Kidney epithelial cell (primary cell): ENCODE measurements at places on chromosomes 7 and 10.

GRCh38 chr10:48970046-48970445 lies 30.4 kb upstream of the LRRC18 start:
- DNase-seq = no peak

- DNase-seq = no peak
Observed at GRCh38 chr10:49612513-49613164, 1.2 kb upstream of the CHAT start.

DNA sequence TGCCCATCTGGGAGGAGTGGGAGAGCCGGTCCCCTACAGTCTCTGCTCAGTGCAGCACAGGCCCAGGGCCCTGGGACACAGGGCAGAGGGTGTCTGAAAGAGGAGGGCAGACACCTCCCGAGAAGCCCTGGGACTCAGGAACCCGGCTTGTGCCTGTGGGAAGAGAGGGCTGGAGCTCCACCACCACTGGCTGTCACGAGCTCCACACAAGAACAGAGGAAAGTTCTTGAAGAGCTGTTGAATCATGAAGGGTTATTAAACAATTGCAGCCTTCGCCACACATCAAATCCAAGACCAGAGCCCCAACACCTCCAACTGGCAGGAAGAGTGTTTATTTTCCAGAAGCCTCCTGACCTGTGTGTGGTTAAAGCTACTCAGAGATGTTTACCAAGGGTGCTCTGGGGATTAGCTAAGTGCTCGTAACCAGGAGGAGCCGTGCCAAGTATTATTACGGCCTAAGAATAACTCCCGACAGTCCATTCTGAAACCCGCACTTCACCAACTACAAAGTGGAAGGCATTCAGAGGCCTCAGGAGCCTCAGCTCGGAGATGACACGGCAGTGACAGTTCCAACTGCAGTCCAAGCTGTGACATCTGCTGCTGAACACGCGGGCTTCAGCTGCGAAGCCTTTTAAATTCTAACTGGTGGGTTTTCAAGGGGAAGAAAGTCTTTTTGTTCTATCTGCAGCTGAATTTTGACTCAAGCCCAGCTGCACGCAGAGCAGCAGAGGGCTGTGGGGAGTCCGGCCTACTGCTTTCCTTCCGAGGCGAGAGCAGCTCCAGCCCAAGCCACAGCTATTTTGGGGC lies 75.1 kb downstream of the MAD1L1 start:
- DNase-seq = no peak

- DNase-seq = no peak
Observed at GRCh38 chr7:45638916-45639315, 64.7 kb downstream of the ADCY1 start.

DNA sequence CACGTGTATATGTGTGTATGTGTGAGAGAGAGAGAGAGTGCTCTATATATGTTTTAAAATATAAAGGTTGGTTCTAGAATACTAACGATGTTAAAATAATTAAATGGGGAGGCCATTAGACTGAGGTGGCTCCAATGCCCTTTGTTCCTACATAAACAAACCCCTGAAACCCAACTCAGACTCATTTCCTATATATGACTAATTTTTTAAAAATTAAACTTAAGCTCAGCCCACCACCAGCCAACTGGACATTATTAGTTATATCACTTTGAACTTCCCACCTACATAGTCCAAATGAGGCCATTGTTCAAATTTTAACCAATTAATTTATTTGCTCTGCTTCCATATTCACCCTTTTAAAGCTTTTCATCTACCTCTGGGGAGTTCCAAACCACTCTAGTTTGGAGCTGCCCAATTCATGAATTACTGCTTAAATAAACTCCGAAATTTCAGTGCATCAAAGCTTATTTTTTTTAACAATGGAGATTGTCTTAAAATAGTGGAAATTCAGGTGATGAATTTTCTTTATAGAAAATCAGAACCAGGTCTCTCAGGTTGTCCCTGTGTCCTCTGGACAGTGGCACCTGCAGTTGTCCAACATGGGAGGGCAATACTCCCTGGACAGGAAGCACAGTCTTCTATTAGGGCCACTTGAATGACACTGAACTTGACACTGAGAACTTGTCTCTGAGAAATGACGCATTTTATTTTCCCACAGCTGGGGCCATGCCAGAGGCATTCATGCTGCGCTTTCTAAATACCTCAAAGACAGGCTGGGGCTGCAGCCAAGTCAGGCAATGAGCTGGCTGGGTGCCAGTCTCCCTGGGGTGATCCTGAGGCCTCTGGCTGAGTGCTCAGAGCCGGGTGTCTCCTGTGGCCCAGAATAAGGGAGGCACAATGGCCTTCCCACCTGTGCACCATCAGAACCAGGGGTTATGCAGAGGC lies 109.5 kb upstream of the TMEM72 start:
- DNase-seq = peak; percentile 97

DNA sequence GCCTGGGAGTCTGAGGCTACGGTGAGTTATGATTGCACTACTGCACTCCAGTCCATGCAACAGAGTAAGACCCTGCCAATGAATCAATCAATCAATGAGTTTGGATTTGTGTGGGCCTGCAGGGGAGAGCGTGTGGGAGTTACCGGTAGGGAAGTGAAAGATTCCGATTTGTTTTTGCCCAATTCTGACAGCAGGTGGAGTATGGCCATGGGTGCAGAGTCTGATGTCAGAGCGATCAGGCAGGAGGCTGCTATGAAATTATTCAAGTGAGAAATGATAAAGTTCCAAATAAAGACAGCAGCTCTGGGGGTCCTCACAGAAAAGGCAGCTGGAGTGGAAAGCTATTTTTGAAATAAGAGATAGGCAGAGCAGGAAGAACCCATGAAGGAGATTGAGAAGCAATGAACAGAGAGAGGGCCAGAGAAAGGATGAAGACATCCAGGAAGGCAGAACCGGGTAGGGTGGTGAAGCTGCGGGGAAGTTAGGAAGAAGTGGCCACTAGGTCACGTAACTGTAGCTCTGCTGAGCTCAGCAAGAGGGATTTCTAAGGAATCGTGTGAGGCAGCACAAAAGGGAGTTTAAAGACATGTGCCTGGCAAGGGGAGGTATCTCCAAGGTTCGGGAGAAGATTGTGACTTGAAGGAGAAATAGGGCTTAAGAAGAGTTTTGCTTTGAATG lies 93.7 kb upstream of the NMT2 start:
- no peak for DNase-seq

- peak; percentile 19 for DNase-seq
Observed at GRCh38 chr10:45249978-45250693, 65.3 kb downstream of the OR13A1 start.

DNA sequence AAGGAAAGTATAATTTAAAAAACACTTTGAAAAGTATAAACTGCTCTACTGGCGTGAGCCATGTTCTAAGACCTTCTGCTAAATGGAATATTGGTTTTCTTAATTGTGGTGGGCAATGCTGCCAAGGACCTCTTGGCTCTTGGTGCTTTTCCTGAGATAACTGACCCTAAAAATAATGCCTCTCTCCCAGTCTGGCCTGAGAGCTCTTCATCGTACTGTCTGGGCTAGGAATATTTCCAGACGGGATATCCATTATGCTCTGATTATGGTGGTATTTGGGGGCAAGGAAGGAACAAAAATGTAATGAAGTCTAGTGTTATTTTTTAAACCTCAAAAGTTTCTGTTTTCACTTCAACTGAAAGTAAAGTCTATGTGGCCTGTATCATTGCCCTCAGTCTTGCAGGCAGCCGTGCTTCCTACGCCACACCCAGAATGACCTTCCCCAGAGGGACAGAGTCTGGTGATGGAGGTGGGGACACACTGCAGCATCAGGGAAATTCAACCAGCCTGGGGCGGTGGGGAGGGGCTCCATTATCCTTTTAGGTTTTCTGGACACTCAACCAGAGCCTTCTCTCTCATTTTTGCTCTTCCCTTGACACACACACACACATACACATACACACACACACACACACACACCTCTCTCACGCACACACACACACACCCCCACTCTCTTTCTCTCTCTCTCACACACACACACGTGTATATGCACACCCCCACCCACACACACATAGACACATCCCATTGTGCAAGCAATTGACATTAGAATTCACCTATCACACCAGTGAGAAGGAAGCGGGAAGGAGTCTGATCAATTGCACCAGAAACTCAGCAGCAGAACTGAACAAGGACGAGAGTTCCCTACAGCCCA lies 99.6 kb downstream of the LRRC18 start:
- no peak for DNase-seq
